Stimulated activated CD4-positive, alpha-beta T cell treated with anti-CD3 and anti-CD28 coated beads, Interleukin-15, amount 100 ng/mL, for 1 hour (primary cell): ENCODE measurements at places on chromosomes 3 and 15.

GRCh38 chr15:29859973-29860715 is 37.9 kb upstream of the TJP1 start:
- DNase-seq: no peak

- DNase-seq: no peak
These were observed 37.6 kb upstream of the SFMBT1 start for GRCh38 chr3:53083521-53083920.

- DNase-seq: no peak
These were observed 156.9 kb downstream of the SOX2 start for GRCh38 chr3:181868576-181869082.

DNA sequence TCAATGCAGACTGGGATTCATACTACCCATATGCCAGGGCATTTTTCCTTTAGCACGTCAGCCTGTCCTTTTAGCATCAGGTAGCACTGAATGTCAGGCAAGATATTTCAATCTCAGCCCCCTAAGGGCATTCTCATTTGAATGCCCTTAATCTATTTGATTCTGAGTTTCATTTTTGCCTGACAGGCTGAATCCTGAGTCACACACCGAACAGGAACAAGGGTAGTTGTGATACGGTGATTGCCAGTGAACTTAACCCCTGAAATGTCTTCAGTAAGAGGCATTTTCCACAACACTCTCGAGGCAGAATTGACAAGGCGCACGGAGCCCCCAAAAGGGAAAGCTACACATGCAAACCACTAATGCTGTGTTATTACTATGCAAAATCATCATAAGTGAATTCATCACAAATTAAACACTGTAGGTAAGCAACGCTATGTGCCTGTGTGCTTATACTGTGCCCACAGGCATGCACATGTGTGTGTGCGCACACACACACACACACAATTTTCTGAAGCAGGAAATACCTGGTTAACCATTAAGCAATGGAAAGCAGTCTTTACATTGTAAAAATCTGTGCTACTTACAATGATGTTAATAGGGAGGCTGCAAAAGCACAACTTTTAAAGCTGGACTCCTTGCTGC is 130.4 kb downstream of the ZNF385D start:
- no peak for DNase-seq

- DNase-seq: no peak
These were observed 114.3 kb downstream of the NAALADL2 start for GRCh38 chr3:174973465-174973864.

- DNase-seq: no peak
These were observed 97.1 kb upstream of the SNRPA1 start for GRCh38 chr15:101391981-101392640.

GRCh38 chr15:29170521-29170920 is 99.1 kb downstream of the NSMCE3 start:
- no peak for DNase-seq

- DNase-seq: no peak
These were observed 3.3 kb upstream of the CP start for GRCh38 chr3:149224736-149225594.

GRCh38 chr15:68425428-68426060 is 6.4 kb downstream of the ITGA11 start:
- no peak for DNase-seq

- no peak for DNase-seq
These were observed 522.2 kb downstream of the EDEM1 start for GRCh38 chr3:5709714-5710113.

GRCh38 chr3:172323894-172324610 is 124.2 kb downstream of the GHSR start:
- no peak for DNase-seq

DNA sequence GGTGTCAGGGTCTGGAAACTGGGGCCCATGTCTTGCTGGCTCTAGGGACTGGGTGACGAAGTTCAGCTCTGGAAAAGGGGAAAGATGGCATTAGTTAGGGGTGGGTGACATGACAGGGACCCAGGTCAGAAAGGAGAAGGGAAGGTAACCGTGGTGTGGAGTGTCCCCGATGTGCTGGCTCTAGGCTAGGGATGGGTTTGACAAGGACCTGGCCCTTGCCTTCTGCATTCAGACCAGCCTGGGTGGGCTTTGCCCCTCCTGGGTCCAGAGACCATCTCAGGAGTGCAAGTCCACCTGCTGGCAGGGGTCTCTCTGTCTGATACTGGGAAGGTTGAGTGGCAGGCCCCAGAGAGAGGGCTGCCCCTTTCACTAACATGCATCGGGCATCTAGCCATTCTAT is 28.7 kb upstream of the ATP2B2 start:
- DNase-seq: no peak

GRCh38 chr3:53809764-53810400 is 36.3 kb downstream of the CHDH start:
- DNase-seq: no peak

GRCh38 chr15:69459066-69459465 is 6.4 kb downstream of the RPLP1 start:
- no peak for DNase-seq

- DNase-seq: no peak
These were observed 53.1 kb upstream of the ADAMTS17 start for GRCh38 chr15:100394736-100395440.

- no peak for DNase-seq
These were observed 53.2 kb downstream of the TM4SF4 start for GRCh38 chr3:149527531-149528339.

GRCh38 chr3:126102011-126102410 is 18.1 kb upstream of the SLC41A3 start:
- DNase-seq: no peak

DNA sequence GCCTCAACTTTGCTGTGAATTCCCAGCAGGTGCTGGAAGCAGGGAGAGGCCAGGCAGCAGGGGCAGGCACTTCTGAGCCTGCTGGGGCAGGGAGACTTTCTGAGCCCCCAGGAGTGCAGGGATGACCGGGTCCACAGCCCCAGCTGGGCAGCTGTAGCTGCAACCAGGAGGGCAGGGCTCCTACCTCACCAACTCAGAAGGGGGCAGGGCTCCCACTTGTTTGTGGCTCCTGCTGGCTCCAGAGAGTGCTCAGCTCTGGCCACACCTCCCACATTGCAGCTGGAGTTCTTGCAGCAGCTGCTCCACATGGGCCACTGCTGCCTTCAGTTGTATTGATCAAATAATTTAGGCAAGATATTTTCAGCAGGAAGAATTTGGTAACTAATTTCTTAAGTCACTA is 812.3 kb downstream of the NSUN3 start:
- no peak for DNase-seq

DNA sequence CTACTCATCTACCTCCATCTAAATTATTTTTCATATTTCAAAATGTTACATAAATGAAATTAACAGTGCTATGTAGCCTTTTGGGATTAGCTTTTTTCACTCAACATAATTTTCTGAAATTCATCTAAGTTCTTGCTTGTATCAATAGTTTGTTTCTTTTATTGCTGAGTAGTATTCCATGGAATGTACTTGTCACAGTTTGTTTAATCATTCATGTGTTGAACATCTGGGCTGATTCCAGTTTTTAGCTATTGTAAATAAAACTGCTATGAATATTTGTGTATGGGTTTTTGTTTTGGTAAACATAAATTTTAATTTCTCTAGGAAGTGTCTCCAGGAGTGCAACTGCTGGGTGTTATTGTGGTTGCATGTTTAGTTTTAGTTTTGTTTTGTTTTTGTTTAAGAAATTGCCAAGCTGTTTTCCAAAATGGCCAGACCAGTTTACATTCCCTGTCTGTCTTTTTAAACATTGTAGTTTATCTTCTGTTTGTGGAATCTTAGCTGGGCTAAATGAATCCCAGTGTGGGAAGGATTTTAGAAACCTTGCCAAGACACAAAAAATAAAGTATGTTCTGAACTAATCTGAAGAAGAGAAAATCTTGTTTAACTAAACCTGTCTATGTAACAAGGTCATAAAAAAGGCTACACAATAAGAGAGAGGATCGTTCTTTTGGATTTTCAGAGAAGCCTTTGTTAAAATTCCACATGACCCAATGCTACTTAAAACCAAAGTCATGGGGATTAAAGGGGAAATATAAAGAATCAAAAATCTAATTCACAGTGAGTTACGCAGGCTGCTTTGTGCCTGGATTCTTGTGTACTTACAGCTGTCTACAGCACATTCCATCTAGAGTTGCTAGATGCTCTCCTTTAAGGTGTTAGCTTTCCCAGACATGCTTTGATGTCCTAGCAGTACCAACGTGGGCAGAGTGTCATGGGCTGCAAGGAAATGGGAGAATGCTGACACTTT is 129.2 kb upstream of the SUCLG2 start:
- DNase-seq: no peak

DNA sequence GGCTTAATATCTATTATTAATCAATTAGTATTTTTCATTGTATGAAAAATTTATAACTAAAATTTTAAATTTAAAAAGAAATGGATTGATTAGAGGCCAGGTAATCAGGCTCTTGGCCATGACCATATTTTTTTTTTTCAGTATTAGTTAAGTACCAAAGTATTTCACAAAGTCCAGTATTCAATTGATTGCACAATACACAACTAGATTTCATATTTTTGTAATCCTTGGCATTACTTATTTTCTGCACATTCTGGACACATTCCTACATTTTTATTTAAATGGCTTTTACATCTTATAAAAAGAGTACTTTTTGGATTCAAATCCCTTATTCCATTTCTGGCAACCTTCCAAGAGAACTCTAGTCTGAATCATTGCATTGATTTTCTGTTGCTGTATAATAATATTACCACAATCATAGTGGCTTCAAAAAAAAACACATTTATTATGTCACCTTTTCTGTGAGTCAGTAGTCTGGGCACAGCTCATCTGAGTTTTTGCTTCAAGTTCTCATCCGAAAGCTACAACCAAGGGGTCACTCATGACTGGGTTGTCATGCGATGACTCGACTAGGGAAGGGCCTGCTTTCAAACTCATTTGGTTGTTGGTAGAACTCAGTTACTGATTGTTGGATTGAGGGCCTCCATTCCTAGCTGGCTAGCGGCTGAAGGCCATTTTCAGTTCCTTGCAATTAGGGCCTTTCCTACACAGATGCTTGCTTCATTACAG is 90.7 kb downstream of the CNTN6 start:
- no peak for DNase-seq

GRCh38 chr15:29835301-29835700 is 13.0 kb upstream of the TJP1 start:
- no peak for DNase-seq

DNA sequence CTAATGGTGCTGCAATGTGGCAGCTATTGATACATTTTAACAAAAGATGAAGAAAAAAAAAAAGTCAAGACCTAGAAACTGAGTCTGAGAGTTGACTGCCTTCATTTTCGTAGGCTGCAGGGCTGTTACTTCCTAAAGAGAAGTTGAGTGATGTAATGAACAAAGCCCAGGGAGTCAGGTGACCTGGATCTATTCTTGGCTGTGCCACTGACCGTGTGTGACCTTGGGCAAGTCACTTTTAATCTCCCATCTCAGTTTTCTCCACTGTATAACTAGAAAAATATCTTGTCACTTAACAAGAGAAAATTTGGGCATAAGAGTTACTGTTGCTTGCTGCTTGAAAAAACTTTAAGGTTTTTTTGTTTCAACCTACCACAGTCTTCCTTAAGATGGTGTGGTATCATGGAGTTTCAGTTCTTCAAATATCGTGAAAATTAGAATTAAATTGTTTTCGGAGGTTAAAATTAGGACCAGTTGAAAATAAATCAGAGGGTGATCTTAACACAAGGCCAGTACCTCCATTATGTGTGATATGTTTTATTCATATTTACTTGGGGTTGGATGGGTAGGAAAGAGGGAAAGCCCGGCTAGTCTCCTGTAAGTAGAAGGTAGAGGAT is 5.8 kb downstream of the FMN1 start:
- no peak for DNase-seq

DNA sequence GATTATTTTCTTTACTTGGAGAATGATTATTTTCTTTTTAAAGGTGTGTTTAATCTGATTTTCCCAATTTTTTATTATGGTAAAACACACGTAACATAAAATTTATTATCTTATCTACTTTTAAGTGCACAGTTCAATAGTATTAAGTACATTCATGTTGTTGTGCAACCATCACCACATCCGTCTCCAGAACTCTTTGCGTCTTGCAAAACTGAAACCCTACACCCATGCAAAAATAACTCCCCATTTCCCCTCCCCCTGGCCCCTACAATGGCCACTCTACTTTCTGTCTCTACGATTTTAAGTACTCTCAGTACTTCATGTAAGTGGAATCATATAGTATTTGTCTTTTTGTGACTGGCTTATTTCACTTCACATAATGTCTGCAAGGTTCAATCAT is 230.7 kb downstream of the SATB1 start:
- DNase-seq: no peak

DNA sequence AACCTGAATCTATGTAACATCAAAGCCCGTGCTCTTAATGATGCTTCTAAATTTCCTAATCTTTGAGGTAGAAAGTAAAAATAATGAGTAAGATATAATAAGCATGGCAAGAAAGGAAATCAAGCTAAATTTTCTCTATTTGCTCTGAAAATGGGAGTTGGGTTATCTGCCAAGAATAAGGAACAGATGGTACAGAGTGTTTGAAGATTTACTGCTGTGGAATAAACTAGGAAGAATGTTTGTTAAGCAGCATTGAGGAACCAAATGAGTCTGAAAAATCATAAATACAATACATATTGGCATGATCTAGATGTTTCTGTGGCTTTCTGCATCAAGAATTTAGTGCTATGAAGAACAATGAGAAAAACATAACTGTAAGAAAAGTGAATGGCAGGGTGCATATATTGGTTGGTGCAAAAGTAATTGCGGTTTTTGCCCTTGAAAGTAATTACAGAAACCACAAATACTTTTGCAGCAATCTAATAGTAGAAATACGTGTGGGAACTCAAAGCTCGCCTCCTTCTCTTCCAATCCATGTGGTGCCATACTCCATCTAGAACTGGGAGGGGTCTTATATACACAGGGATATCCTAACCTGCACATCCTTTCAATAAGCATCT is 87.6 kb downstream of the SUCNR1 start:
- no peak for DNase-seq

GRCh38 chr3:192751148-192751547 is 23.8 kb upstream of the FGF12 start:
- no peak for DNase-seq

- peak; percentile 13 for DNase-seq
These were observed 41.1 kb downstream of the NGRN start for GRCh38 chr15:90306560-90306959.
